ENCODE measurements at places on chromosomes 11 and 22. TPM values are rescaled to one million over a fixed set of nuclear protein-coding genes. Genes with fewer than 3 reads are reported as not detected.

GRCh38 chr11:128521682-128522054 lies 65.7 kb downstream of the ETS1 start:
- no peak for DNase-seq

GRCh38 chr22:41290262-41291221 lies 4.6 kb upstream of the RANGAP1 start:
- no peak for DNase-seq

GRCh38 chr11:47000033-47000432 lies 63.5 kb downstream of the CSTPP1 start:
- DNase-seq: no peak

GRCh38 chr11:85737738-85738137 lies 51.7 kb upstream of the CCDC89 start:
- no peak for DNase-seq

- DNase-seq: no peak
These were observed 398.8 kb upstream of the FAT3 start for GRCh38 chr11:91825777-91826176.

- DNase-seq: peak; percentile 92
These were observed at the start of the genes CCDC157 and SF3A1 for GRCh38 chr22:30356449-30357235. CCDC157 (plus strand) TSS chr22:30357007; CDS start chr22:30366001, 8,994 bp downstream. SF3A1 (minus strand) TSS chr22:30356894; CDS start chr22:30356792, 102 bp downstream.

- no peak for DNase-seq
These were observed 26.7 kb downstream of the ANKRD42 start for GRCh38 chr11:83220260-83220659.

DNA sequence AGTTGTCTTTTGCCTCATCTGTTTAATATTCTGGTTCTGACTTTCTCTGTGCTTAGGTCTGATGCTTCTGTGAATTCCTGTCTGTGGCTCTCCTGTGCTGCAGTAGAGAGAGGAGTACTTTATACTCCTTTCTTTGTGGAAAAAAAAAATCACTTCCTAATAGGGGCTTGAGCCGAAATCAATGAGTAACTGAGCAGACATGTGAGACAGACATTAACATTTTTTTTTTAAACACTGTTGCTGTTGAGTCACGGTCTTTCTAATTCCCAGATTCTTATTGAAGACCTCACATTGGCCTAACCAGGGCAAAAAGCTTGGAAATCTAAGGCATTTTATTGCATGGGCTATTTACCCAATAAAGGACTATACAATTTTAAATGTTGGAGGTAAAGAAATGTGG lies 86.1 kb downstream of the GRM5 start:
- DNase-seq: no peak

GRCh38 chr11:45107029-45107428 lies 39.4 kb upstream of the PRDM11 start:
- DNase-seq: peak; percentile 37

DNA sequence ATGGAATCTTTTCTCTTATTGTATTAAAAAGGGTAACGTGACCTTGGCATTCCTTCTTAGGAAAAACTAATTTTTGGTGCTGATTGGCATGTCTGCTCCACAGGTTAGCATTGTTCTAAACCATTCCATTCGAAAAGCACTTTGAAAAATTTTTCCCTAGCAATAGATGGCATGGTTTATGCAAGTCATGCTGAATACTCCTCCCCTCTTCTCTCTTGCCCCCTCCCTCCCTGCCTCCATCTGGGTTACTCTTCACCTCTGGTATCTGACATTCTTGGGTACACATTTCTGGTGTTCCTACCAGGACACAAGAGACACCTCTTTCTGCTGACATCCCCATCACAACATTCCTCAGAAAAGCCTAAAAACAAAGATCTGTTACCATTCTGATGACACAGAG lies 1.5 kb upstream of the SLC22A25 start:
- no peak for DNase-seq

GRCh38 chr11:68545796-68546195 lies 85.2 kb downstream of the PPP6R3 start:
- no peak for DNase-seq

GRCh38 chr11:217704-218103 lies 10.2 kb downstream of the RIC8A start:
- no peak for DNase-seq

DNA sequence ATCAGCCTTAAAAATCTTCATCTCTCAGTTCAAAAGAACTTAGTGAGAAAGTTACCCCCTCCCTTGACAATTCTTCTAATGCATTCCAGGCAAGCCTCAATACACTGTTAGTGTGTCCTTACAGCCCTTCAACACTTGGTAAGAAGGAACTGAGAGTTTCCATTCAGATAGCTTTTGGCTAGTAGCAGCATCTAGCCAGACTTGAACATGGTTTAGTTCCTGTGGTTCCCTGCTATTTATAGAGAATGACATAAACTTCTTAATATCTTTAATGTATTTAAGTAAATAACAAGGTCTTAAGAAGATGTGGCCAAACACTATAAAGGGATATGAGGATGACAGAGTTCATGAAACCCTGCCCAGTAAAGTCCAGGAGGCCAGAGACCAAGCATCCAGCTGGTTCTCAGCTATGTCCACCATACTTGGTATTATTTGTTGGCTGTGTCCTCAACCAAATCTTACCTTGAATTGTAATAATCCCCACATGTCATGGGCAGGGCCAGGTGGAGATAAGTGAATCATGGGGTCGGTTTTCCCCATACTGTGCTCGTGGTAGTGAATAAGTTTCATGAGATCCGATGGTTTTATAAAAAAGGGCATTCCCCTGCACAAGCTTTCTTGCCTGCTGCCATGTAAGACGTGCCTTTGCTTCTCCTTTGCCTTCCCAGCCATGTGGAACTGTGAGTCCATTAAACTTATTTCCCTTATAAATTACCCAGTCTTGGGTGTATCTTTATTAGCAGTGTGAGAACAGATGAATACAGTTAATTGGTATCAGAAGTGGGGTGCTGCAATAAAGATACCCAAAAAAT lies 132.4 kb downstream of the LARGE1 start:
- DNase-seq: no peak

- DNase-seq: no peak
These were observed 295.3 kb upstream of the CNTN5 start for GRCh38 chr11:98725471-98725870.

- DNase-seq: no peak
These were observed 5.4 kb downstream of the WNT7B start for GRCh38 chr22:45971408-45972028.

- DNase-seq: no peak
These were observed 109.5 kb downstream of the CCDC81 start for GRCh38 chr11:86483940-86484794.

DNA sequence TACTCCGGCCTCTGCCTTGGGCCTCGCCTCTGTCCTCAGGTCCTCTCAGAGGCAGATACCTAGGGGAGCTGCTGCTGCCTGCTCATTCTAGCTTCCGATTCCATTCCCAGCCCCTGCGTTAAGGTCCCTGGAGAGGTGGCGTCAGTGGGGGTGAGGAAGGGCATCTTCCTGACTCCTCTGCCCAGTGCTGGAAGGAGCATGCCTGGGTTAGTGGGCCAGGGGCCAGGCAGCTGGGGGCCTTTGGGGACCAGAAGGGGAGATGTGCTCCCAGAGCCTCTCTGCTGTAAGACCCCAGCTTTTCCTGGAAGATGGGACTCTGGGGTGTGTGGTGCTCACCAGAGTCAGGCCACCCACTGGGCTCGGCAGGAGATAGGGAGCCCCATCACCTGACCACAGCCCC lies 3.6 kb upstream of the MYO7A start:
- no peak for DNase-seq

GRCh38 chr22:32265882-32266767 lies 11.0 kb upstream of the SLC5A4 start:
- no peak for DNase-seq

DNA sequence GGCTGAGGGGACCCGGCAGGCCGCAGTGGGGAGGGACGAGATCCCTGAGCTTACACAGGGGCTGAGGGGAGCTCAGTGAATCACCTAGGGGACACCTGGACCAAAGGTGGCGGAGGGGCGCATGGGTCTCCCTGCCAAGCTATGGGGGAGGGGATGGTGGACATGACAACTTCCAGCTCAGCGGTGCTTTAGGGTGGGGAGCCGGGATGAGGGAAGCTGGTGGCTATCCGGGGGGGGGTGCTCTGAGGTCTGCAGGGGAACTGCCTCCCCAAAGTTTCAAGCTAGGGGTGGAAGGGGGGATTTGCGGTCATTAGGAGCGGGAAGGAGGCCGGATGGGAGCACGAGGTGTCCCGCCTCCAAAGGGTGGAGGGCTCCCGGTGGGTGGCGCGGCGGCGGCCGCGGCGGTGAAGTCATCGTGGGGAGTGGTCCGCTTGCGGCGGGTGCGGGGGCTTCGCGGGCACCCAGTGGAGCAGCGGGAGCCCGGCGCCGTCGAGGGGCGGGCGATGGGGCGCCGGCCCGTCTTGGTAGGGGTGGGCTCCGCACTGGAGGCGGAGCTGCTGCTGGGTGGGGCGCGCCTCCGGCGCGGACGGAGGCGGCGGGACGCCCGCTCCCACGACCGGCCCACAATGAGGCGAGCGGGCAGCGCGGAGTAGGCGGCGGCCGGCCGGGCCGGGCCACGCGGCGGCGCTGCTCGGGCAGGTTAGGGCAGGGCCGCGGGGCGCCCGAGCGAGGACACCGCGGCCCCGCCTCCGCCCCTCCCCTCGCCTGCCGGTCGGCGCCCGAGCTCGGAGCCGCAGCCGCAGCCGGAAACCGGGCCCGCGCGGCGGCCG lies at the start of gene MICALL1:
Gene MICALL1 (plus strand): TSS at position 764 of the 830 bp plus-strand sequence. CDS start 126 bp downstream, outside the sequence.
- DNase-seq: peak; percentile 81

DNA sequence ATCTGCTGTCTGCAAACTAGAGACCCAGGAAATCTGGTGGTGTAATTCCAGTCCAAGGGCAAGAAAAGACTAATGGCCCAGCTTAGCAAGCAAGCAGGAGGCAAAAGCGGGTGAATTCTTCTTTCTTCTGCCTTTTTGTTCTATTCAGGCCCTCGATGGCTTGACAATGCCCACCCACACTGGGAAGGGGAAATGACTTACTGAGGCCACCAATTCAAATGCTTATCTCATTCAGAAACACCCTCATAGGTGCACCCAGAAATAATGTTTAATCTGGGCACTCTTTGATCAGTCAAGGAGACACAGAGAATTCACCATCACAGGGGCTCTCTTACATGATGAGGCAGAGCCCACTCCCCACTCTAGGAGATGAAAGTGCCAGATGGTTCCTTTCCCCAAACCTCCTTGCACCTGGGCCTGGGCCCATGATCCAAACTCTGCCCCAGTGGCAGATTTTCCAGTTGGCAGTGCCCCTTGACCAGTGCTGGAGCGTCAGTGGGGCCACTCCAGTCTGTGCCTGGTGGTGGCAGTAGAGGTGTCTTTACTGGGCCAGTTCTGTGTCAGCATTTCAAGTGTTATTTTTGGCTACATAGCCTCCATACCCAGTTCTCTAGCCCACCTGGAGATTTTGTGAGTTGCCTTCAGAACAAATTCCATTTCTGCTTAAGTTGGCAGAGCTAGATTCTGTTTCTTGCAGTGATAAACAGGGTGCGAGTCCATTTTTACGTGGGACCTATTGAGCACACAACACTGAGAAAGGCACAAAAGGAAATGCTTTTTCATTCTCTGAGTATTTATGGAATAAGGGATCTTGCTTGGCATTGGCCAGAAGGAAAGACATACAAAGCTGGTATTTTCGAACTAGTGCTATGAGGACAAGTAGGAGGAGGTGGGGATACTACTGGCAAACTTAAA lies 7.5 kb downstream of the ELMOD1 start:
- no peak for DNase-seq

- DNase-seq: no peak
These were observed 184.2 kb upstream of the LUZP2 start for GRCh38 chr11:24312464-24313238.

DNA sequence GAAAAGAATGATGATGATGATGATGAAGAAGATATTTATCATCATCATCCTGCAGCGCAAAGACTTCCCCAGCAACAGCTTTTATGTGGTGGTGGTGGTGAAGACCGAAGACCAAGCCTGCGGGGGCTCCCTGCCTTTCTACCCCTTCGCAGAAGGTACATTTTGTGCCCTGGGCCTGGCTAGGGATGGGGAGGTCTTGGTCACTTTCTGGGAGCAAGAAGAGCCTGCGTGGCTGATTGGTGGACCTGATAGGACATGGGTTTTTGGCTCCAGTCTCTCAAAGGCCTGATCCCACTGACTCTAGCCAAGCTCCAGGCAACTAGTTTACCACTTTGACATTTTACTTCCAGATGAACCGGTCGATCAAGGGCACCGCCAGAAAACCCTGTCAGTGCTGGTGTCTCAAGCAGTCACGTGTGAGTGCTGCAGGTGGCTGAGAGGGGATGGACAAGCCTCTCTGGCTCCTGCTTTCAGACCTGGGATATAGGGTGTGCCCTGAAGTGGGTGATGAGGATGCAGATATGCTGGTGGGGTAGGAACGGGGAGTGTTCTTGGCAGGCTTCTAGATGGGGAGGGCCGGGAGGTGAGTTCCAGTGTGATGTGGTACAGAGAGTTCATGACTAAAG lies 5.3 kb downstream of the SIDT2 start:
- DNase-seq: peak; percentile 67

GRCh38 chr11:35006389-35007128 lies 90.1 kb downstream of the PDHX start:
- no peak for DNase-seq

DNA sequence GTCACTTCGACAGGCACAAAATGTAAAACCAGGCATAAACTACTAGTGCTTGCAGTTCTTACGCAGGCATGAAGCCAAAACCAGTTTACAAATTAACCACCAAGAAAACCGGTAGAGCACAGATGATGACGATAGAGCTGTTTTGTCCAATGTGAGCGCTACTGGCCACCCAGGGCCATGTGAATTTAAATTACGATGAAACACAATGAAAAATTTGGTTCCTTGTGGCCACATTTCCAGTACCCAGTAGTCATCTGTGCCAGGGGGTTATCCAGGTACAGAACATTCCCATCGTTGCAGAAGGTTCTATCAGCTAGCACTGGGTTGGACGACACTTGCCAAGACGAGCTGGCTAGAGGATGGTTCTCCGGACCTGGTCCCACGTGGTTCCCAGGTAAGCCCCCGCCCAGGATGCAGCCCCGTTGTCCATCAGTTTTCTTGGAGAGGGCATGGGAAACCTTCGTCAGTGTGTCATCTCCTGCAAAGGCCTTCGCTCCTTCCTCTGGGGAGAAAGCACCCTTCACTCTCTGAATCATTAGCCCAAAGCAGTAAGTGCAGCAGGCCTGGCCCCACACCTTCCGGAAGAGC lies 1.1 kb upstream of the CD81 start:
- no peak for DNase-seq

- no peak for DNase-seq
These were observed 61.6 kb upstream of the PPARA start for GRCh38 chr22:46088541-46089311.

GRCh38 chr11:12634329-12634728 lies 39.9 kb upstream of the TEAD1 start:
- no peak for DNase-seq

Gene FBLN1
- total RNA-seq: 271 TPM

Gene KCNJ4
- total RNA-seq: 2.0 TPM

Gene CARD18
- total RNA-seq: not detected

Gene CREB3L1
- 9.8 TPM for total RNA-seq

Gene FAM181B
- 3.1 TPM for total RNA-seq

Gene VPS26B
- total RNA-seq: 43.6 TPM

Gene ACAT1
- 52.6 TPM for total RNA-seq

Gene MYO18B
- 0.10 TPM for total RNA-seq

Gene WNT11
- total RNA-seq: 18.2 TPM

Gene ACP2
- 41.1 TPM for total RNA-seq

Gene FIBIN
- total RNA-seq: 0.43 TPM

All from type B pancreatic cell (in vitro differentiated cells).